ENCODE measurements at places on chromosomes 2 and 18.

GRCh38 chr2:20422402-20423271, 24.2 kb upstream of the RHOB start:
- no peak for DNase-seq

DNA sequence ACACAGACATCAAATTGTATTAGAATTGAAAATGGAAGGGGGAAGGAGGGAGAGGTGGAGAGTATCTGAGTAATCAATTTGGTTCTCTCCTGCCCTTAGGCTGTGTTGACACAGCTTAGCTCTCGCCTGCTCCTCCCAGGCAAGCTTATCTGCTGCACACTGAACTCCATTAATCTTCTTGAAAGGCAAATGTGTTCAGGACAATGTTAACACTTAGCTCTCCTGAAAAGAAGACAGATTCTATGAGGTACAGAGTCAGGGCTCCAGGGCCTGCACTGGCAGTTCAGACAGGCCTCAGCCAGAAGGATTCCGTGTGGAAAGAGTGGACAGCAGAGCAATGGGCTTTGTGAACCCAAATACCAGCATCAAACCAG, 430.0 kb upstream of the TNP1 start:
- no peak for DNase-seq

- no peak for DNase-seq
Observed at GRCh38 chr2:57490741-57491140, 555.9 kb upstream of the VRK2 start.

DNA sequence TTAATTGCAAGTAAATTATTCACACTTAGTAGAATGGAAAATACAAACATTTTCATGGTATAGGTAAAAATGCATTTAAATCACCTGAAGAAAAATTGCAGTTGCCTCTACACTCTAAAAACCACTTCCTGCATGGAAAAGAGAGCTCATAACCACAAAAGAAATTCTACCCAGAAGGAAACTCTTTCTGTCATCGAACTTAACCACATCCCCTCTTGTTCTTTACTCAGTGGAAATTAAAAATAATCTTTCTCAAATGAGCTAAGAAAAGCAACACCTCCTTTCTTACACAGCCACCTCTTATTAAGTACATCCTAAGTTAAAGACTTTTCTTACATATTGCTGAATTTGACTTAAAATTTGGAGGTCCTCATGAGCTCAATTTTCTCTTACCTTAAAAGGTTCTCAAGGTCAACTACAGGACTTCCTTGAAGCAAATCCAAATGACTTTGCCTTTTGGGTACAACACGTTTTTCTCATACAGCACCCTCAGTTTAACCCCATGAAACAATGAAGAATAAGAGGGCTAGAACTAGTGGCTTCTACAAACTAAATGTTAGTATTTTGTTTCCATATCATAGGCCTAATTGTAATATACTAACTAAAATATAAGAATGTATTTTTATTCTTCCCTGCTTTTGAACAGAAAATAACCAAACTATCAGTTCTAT, 109.1 kb upstream of the CRIM1 start:
- no peak for DNase-seq

DNA sequence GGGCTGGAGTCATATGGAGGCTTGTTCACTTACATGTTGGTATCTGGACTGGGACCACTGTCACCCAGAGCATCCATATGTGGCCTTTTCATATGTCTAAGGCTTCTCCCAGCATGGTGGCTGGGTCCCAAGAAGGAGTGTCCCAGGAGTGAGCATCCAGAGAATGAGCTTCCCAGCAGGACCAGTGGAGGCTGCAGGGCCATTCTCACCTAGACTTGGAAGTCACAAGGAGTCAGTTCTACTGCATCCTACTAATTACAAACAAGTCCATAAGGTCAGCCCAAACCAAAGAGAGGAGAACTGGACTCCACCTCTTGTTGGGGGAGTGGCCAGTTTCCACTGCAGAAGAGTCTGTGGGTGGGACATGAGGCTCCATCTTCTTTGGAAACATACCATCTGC, 5.1 kb upstream of the TEX51 start:
- no peak for DNase-seq

GRCh38 chr18:77069931-77070330, 62.7 kb downstream of the MBP start:
- DNase-seq: no peak

DNA sequence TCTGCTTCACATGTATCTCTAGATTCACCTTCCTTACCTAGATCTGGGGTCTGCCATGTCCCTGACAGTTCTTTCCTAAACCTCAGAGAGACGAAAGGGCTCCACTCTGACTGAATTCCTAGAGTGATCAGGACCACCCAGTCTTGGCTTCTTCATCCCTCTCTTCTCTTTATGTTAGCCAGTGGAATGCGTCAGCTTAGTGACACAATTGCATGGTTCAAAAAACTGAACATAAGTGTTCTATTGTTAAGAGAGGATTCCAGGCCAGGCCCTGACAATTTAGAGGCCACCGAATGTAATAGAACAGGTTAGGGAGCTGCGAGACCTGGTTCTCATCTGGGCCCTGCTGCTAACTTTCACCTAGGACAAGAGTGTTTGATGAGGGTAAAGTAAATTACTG, 10.0 kb downstream of the PRELID3A start:
- DNase-seq: no peak

GRCh38 chr2:202335791-202336467, 40.2 kb upstream of the BMPR2 start:
- DNase-seq: no peak

DNA sequence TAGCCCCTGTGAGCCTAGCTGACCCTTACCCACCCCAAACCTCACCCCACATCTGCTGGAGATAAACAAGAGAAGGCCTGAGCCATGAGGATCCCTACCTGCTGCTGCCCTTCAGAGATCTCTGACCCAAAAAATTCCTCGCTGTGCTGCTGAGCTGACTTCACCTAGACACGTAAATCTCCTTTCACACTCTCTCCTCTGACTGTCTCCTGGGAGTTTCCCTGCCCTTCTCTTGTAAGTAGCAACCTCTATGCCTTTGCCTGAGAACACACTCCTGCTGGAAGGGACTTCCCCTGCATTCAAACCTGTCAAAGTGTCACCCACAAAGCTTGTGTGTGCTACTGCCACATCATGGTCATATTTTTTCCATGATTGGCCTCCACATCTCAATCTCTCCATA, 134.2 kb upstream of the NOL4 start:
- no peak for DNase-seq

DNA sequence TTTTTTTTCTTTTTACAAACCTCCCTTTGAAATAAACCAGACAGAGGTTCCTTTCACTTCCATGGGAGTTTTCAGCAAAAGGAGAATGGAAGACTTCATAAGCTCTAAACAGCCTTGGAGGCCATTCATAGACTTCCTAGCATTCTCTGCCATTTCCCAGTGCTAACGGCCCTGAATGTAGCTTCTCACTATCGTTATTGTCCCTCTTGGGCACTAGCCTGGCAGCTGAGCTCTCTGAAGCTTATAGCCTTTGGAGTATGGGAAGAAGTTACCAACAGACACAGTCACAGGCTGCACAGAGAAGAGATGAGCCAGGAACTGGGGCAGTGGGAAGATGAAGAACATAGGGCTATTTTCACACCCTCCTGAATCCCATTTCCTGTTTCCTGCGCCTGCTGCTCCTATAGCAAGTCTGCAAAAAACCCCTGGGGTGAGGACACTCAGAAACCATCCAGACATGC, 29.1 kb upstream of the EPC2 start:
- peak; percentile 4 for DNase-seq

- no peak for DNase-seq
Observed at GRCh38 chr2:138279871-138280270, 221.7 kb upstream of the SPOPL start.

DNA sequence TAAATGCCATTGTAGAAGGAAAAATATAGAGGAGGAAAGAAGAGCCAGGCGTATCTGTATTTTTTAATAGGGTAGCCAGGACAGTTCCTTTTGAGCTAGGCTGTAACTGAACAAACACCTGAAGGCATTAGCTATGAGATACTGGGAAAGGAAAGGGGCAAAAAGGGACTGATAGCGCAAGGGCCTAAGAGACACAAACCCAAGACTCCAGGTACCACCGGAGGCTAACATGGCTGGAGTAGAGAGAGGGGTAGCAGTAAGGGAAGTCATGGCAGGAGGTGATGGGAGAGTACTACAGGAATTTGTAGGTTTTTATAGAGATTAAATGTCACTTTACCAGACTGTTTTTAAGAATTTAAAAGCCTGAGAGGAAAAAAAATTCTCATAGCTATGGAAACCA, 20.7 kb downstream of the PNO1 start:
- no peak for DNase-seq

DNA sequence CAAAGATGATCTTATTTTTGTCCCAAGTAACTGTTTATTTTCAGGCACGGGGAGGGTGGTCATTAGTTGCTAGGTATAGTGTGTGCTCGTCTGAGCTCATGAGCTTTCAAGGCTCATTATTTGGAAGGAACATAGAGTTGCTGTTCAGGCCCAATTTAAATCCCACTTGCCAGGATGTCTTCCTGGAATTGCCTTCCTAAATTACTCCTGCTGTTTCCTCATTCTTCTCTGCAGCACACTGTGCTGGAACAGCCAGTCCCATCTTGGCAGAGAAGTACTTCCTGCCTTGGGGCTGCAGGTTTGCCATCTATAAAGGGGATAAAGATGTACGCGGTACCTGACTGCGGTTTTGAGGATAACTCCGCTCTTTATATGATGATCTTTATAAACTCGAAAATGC, 37.3 kb downstream of the GREB1 start:
- no peak for DNase-seq

GRCh38 chr2:228599781-228600180, 418.3 kb upstream of the SPHKAP start:
- no peak for DNase-seq

GRCh38 chr2:171958475-171958874, 36.2 kb downstream of the HAT1 start:
- no peak for DNase-seq

GRCh38 chr2:71336802-71337201, 5.2 kb downstream of the ZNF638 start:
- no peak for DNase-seq

- DNase-seq: no peak
Observed at GRCh38 chr18:28485210-28485801, 308.4 kb upstream of the CDH2 start.

GRCh38 chr2:191516260-191516659, 161.7 kb upstream of the NABP1 start:
- DNase-seq: no peak

DNA sequence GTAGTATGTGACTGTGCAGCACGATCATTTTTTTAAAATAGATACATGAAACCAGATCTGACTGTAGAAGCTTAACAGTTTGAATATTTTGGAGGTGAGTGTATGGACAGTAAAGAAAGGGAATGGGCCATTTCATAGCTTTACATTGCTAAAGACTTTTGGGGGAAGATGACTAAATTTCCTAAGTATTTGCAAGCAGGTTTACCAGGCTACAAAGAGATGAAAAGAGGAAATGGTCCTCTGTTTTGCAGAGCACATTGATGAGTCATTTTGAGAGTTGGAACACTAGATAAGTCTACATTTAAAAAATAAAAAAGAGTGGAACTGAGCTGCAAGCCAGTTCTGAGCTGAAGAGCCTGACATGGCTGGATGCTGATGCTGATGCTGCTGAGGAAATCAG, 115.7 kb upstream of the LRATD1 start:
- no peak for DNase-seq

DNA sequence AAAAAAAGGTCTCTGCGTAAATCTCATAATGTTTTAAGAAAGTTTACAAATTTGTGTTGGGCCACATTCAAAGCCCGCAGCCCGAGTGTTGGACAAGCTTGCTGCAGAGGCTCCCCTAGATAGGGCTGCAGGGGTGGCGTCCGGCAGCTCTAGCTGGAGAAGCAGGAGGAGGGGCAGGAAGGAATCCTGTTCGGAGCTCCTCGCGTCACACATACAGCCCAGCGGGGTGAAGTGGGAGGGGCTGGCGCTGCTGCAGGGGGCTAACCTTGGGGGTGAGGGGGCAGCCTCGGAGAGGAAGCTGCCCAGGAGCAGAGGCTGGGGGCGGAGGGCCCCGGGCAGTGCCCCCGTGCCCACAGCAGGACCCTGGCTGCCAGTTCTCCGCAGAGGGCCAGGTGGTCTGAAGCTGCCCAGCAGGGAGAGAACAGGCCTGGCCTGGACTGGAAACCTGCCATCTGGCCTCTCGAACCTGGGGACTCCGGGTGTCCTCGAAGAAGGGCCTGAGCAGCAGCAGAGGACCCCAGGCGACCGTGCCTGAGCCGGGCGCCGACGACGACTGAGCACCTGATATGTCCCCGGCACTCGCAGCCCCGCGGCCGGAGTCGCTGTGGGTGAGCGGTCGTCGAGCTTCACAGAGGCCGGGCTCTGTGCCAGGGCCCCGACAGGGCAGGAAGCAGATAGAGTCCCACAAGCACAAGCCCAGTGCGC, 2.6 kb upstream of the GPR35 start:
- no peak for DNase-seq

DNA sequence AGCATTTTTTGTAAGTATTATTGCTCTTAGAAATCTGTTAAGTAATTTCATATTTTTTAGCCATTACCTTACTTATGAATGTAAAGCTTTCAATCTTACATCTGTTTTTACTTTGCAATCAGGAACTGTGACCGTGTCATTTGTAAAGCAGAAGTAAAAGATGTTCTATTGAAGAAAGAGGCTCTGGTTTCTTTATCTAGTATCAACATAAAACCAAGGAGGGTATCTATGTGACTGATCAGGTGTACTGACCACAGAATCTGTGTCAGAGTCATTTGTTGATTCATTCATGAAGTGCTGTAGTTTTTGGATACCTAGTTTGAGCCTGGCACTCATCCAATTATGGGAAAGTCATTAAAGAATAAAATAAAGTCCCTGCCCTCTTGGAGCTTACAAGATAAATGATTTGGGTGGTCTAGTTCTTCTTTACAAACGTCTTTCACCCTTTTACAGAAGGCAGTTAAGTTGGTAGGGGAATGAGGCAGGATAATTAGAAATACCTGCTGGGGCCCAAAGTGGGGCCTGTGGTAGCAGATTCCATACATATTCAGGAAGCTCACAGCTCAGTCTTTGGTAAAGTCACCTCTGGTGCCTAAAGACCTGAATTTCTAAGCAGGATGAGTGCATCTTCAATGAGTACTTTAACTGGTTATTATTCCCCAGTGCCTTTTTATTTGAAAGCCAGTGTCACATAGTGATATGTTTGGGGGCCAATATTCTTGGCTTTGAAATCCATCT, 260.6 kb upstream of the NT5C1B start:
- DNase-seq: no peak

DNA sequence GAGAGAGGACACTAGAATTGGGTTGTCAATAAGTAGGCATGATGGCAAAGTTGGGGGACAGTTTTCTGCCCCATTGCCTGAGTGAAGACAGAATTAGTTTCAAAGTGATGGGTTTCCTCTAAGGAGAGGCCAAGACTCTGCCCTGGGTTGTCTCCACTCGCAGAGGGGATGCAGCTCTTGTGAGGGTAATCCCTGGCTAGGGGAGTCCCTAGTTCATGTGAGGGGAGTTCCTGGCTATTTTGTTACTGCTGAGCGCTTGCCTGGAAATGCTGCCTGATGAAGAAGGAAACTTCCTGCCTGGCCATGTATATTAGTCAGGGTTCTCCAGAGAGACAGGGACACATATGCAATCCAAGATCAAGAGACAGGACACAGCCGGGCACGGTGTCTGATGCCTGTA, 501.5 kb downstream of the BCL11A start:
- DNase-seq: no peak

- DNase-seq: peak; percentile 18
Observed at GRCh38 chr2:88659538-88659915, 31.9 kb upstream of the RPIA start.

- DNase-seq: no peak
Observed at GRCh38 chr2:134279417-134279816, 25.5 kb downstream of the MGAT5 start.

Data from endothelial cell (in vitro differentiated cells).